Activated CD4-positive, CD25-positive, alpha-beta regulatory T cell treated with anti-CD3 and anti-CD28 coated beads, Interleukin-2, amount 50 U/mL, for 16 hours (primary cell): ENCODE measurements at places on chromosomes 2 and 18.

DNA sequence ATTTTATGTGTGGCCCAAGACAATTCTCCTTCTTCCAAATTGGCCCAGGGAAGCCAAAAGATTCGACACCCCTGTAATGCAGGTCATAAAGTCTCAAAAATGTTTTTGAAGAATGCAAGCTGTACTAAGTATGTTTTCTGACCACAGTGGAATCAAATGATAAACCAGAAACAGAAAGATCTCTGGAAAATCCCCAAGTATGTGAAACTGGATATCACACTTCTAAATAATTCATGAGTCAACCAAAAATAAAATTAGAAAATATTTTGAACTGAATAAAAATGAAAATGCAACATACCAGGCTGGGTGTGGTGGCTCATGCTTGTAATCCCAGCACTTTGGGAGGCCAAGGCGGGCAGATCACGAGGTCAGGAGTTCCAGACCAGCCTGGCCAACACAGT, 34.1 kb upstream of the UBE2F start:
- no peak for DNase-seq

GRCh38 chr18:36187826-36188721, 777 bp downstream of the MOCOS start:
- no peak for DNase-seq

DNA sequence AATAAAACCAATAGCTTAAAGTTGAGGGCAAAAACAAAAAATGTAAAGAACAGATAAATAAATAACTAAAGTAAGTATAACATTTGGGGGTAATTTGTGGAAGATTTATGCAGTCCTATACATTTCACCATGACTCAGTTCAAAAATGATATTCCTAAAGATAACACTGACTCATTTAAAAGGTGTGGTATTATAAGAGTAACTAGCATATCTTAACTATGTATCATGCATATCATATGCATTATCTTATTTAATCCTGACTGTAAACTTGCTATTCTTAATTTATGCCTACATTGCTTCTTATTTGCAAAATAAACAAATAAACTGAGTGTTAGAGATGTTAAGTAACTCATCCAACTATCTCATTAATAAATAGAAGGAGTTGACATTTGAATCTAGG, 726.5 kb upstream of the PKDCC start:
- DNase-seq, result no peak

DNA sequence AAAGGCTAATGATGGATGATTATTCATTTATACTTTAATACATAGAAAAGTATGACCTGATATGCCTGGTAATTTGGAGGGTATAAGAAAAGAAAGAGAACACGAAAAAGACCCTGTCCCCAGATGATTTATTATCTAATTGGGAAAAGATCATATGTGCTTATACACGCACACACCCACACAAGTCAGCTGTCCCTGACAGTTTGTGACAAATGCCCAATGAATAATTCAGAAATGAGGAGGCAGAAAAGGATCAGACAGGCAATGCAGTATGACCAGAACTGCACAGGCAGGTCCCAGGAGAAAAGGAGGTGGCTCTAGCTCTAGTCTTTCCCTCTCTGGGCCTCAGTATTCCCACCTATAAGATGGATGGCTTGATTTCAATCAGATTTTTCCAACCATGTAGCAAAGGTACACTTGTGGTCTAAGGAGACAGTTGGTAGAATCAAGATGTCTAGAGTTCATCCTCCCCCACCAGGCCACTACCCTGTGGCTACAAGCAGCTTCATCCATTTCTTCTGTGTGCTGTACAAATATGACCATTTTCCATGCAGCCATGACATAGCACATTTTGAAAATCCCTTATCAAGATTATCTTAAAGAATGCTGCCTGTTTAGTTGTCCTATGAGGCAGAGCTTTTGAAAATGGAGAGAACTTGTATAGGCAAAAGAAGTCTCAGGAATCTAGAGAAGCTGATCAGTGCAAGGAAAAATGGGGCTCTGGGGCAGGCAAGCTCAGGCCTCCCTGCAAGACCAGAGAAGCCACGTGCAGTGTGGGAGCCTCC, 19.7 kb downstream of the CYRIA start:
- DNase-seq, result no peak

DNA sequence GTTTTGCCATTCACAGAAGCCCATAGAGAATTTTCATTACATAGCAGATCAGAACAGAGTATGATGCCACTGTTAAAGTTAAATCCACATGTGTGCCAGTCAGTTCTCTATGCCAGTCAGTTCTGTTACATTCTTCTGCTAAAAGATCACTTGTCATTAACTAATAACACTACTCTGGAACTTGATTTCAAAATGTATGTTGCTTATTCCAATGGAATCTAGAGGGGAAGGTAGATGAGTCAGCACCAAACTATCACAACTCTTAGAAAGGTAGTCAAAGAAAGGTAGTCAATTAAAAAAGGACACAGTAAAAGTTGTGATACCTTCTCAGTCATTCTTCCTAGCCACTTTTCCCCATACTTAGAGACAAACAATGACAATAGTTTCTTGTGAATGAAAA, 1214.4 kb downstream of the LRP1B start:
- DNase-seq, result no peak
